ENCODE measurements at places on chromosomes 7 and 10.

GRCh38 chr7:24141874-24142509, 142.0 kb upstream of the NPY start:
- DNase-seq, result no peak

- DNase-seq, result no peak
Observed at GRCh38 chr7:117803476-117803875, 69.8 kb downstream of the CTTNBP2 start.

DNA sequence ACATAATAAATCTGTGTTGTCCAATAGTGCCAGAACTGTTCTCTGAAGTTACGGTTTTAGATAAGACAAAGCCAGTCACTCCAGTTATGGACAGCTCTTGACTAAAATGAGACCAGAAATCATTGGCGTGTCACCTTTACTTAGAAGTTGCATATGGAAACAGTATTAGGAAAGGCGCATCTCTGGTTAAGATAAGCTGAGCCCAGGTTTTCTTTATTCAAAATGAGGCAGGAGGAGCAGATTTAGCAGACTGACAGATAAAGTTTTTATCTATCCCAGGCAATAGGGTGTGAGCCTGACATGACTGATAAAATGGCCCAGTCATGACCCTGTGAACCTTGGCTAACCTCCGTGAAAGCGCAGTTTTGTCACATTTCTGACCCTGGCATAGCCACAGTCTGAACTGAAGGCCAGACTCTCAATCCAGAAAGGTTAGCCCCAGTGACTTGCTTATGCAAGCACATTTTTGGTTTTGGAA, 4.2 kb downstream of the CYP26A1 start:
- no peak for DNase-seq

DNA sequence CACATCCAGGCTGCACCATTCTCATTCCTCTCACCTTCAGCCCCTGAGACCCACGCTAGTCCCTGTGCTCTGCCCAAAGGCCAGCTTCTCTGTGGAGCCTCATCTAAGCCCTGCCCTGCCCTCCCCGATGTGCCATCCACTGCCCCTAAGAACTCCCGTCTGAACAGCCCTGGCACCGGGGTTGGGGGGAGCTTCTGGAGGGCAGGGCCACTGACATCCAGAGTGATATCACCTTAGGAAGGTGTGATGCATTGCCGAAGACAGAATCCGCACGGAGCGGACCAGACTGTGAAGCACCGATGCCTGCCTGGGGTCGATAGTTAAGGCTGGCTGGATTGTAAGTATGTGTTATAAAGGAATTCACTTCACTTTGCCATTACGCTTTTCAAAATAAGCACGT, 511.0 kb downstream of the PTPRN2 start:
- no peak for DNase-seq

DNA sequence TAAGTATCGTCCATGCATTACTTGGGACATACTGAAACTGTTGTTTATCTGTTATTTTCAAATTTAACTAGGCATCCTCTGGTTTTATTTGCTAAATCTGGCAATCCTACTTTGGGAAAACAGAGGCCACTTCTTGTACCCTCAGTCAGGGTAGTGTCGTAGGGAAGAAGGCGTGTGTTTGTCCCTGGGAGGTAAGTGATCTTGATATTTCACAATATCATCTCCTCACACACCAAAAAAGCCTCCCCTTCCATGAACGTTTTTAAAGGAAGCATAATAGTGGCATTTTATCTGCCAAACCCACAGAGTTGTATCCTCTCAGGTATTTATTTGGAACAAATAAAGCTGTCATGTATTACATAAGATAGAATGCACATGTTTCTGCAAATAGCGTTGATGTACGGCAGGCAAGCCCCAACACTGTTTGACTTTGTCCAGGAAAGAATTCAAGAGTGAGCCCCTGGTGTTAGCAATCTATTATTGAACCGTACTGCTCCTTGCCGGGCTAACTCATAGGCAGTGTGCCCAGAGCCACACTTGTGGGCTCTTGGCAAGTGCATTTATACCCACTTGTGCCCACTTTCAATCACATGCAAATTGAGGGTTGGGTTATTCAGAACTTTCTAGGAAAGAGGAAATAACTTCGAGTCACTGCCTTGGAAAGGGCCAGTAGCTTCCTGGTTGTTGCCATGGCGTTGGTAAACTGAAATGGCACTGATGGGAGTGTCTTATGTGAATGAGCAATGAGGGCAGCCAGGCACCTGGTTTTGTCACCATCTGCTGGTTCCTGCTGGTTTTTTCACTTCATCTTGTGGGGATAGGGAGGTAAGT, 266.0 kb downstream of the USP6NL start:
- DNase-seq, result no peak

GRCh38 chr10:48523212-48523819, 81.6 kb downstream of the ARHGAP22 start:
- no peak for DNase-seq

GRCh38 chr7:135682191-135682590, 19.9 kb downstream of the STMP1 start:
- DNase-seq, result no peak

DNA sequence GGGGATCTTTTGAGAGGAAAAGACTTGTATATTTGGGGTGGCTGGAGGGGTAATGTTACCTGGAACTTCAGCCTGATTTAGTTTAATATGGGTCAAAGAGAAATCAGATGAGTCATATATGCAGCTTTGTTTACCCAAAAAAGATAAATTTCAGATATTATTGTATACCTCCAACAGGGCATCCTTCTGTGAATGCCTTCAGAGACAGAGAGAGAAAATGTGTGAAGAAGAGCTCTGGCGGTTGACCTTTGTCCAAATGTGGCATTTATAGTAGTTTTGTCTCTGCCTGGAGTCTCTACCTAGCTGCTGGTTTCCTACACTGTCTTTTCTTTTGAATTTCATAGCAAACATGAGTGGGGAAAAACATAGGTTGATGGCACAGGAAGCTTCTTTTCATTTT, 21.6 kb downstream of the LRMDA start:
- DNase-seq, result no peak

GRCh38 chr10:125846894-125847293, 23.5 kb downstream of the BCCIP start:
- DNase-seq, result no peak

DNA sequence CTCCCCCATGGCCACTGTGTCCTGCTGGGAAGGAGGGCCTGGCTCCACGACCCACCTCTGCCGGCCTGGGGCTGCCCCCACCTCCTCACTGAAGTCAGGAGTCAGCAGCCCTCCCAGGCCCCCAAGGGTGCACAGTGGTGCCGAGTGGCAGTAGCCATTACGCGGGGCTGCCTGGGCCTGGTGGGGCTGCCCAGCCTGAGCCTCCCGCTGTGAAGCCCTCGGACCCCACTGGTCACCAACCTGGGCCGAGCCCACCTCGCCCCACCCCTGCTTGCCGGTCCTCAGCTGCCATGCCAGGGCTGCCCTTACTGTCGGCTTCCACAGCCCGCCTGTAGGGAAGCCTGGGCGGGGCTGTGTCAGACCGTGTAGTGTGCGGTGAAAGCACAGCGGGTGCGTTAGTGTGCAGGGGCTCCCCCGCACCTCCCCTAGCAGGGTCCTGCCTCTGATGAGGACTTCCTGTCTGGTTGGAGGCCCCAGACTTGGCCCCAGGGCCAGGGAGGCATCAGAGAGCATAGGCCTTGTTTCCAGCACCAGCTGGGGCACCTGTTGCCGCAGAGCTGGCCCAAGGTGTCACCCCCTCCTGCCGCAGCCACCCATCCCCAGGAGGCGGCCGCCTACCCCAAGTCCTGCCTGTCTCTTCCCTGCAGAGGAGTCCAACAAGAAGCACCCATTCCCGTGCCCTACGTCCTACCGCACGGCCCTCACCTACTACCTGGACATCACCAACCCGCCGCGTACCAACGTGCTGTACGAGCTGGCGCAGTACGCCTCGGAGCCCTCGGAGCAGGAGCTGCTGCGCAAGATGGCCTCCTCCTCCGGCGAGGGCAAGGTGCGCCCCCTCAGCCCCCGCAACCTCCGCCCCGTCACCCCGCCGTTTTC, 10.0 kb downstream of the TMEM120A start:
- no peak for DNase-seq

DNA sequence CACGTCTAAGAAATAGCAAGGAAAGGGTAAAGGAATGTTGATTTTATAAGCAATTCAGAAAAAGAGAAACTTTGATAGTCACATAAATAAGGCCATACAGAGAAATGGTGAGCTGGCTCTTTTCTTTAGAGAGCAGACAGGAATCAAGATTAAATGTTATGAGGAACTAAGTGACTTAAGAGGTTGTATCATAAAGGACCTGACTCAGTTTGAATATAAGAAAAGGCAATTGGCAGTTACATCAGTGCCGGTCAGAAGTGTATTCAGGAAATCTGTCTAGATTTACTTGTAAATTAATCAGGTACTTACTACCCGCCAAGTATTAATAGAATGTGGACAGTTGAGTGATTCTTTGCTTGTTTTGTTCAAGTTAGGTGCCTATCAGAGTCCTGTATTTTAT, 2.1 kb downstream of the MRPL32 start:
- no peak for DNase-seq
